GM13976 (cell line): ENCODE measurements at places on chromosomes 16 and 17.
A peak's percentile ranks its signal among the peaks of the same experiment; 100 is the strongest.

DNA sequence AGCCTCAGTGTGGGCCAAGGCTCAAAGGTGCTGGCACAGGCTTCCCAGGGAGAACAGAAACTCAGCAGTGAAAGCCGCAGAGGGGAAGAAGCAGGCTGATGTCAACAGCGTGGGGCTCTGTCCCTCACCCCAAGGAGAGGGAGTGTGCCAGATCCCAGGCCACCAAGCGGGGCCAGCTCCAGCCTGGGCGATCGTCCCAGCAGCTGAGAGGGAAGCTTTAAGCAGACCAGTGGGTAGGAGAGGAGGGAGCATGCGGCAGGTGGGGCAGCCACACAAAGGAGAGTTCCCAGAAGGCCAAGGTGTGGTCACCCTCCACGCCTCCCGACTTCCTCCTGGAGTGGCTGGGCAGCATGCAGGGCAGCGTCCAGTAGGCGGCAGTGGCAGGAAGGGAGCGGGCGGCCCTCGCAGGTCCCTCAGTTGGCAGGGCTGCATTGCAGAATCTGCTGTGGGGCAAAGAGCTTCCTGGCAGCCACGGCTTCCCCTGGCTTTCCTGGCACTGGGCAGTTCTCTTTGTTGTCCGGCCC, 6.0 kb downstream of the SYNGR2 start:
- DNase-seq, result peak; percentile 45

GRCh38 chr16:27801289-27801945, 251.5 kb downstream of the KATNIP start:
- no peak for DNase-seq

GRCh38 chr17:1362964-1363363, 37.1 kb downstream of the YWHAE start:
- DNase-seq, result no peak

GRCh38 chr17:54255696-54256095, 433.0 kb downstream of the KIF2B start:
- no peak for DNase-seq

DNA sequence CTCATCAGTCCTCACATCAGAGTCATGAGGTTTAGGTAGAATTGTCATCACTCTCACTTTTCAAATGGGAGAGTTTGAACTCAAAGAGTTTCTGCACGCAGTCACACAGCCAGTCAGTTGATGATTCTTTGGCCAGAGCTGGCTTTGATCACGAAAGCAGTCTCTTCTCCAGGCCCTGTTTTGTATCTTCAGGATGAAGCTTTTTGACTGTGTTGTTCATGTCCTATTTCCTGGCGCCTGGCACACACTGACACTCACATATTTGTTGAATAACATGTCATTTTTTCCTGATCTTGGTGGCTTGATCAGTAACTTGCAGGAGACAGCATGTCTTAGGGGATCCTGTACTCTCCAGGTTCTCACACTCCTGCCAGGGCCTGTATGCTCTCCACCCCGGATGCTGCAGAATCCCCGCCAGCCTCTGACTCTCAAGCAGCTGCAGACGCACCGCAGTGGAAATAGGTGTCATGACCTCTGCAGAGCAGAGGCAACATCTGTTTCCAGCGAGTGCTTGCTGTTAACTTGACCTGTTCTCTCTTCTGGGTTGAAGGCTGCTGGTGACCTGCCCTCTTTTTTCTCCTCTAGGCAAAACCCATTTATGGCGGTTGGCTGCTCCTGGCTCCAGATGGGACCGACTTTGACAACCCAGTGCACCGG, 33.0 kb downstream of the MPRIP start:
- no peak for DNase-seq

DNA sequence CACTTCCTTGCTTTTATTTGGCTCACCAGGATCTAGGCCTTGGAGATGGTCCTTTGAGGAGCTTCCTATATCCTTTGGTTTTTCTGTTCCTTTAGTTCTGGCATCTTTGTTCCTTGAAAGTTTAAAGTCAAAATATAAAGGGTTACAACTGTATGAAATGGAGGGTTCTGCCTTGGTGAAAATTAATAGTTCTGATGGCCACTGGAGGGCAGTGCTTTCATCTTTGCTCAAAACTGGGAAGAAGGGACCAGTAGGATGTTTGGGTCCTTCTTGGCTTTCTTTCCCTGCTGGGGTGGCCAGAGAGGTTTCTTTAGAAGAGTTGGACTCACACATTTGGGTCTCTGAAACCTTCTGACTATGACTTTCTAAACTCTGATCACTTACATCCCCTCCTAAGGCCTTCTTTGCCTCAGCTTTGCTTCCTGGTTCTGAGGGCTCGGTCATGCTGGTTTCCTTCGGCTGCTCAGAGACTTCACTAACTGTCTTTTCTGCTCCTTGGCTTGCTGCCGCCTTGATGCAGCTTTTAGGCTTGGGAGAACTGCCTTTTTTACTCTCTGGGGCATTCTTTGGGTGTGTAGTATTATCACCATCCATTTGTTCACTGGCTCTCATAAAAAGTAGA, 10.9 kb upstream of the ITGA2B start:
- no peak for DNase-seq

DNA sequence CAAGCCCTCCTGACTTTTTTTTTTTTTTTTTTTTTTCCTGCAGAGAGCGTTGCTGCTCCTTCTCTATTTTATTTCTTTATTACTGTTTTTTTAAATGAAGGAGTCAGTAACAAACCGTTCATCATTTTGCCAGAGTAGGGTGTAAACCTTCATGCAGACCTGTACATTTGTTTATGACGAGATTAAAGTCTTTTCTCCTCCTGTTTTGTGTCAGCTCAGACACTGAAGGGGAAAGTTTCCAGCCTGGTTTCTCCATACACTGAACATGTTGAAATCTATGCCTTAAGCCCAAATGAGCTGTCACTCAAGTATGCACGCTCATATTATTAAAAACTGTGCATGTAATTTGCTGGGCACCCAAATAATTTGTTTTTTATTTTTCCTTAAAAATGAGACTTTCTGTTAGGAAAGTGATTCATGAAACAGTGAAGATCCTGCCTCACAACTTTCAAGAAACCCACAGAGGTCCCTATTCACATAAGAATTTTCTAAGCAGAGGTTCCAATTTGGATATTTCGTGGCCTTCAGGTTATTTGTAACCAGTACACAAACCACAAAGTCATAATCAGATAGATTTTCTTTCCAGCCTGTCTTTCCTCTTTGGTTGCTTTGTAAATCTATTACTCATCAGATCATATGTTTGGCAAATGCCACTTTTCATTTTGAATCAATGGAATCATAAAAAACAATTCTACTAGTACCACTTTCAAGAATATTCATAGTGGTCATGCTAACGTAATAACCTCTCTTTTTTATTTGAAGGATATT, 700.3 kb downstream of the MAF start:
- no peak for DNase-seq

DNA sequence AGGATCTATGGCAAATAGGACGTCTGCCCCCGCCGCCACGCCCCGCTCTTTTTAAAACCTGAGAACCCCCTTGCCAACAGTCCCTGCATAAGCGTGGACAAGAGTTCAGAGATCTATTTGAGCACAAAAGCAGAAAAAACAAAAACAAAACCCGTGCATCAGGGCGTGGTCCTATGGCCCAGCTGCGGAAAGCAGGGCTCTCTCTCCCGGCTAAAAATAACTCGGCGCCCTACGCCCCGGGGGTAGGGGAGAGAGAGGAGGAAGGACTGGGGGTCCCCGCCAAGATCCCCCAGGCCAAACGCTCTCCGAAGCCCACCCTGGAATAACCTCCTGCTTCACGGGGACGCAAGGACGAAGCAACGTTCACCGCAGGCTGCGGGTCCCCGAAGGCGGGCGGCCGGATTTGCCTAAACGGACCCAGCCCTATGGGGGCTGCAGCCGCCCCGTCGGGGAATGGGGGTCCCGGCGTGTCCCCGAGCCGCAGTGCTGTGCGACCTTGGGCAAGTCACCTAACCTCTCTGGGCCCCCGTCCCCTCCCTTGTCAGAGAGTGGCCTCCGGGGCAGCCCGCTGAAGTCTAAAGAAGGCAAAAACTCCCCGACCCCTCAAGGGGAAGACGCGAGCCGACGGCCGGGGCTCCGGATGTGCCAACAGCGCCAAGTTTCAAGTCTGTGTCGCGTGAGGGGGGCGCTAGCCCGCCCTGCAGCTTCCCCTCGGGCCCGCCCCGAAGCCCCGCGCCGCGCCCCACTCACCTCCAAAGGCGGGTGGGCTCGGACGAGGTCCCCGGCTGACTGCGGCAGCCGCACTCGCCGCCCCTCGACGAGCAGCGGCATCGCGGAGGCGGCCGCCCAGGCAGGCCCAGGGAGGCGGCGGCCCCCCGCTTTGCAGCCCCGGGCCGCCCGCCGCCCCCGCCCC, 477 bp downstream of the NTAN1 start:
- no peak for DNase-seq

DNA sequence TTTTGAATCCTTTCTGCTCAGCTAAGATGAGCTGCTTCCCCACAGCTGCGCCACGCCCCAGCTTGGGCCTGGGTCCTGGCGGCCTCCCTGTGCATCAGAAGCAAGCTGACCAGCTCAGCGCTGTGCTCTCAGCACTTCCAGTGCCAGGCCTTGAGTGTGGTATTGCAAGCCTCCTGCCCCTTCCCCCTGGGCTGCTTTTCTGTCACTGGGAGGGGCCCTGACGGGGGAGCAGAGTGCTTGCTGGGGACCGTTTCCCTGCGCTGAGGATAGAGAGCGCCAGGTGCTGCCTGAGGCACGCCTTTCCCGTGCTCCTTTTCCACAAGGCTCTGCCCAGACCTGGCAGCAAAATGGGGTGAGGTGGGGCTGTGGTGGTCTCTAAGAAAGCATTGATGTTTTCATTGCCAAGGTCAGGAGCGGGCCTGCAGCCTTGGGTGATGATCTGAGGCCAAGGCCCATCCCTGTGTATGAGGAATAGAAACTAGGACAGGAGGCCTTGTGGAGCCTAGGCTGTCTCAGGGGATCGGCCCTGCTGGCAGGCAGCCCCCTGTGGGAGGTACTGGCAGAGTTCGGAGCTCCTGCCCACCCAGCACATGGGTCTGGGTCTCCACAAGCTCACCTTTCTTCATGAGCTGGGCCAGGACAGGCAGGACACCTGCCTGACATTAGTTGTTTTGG, 29.7 kb downstream of the POLR3E start:
- no peak for DNase-seq

- no peak for DNase-seq
Observed at GRCh38 chr16:78574571-78574970, 475.1 kb downstream of the WWOX start.

DNA sequence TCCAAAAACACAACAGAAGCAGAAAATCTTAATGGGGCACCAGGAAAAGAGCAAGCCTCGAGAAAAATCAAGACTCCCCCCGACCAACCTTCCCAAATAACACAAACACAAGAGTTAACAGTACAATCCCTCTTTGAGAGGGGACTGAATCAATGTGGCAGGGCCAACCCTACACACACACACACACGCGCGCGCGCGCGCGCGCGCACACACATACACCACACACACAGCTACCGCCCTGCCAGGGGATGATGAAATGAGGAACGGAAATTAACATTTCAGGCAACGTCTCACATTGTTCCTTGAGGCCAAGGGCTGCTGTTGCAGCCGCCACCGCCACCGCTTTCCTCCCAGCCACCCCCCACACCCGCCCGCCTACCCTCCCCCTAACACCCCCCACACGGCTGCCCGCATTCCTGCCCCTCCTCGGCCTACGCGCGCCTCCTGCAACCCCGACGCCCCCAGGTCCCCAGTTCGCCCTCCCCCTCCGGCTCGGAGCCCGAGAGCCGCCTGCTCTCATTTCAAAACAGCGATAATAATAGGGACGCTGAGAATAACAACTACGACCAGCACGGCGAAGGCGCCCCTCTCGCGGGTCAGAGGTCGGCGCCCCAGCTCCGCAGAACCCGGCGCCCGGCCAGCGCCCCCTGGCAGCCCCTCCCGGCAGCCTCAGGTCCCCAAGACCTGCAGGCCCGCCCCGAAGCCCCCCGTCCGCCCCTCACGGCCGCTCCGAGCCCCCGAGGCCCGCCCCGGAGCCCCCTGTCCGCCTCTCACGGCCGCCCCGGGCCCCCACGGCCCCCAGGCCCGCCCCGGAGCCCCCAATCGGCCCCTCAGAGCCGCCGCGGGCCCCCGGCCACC, 1.1 kb downstream of the ANKRD11 start:
- DNase-seq, result peak; percentile 79

DNA sequence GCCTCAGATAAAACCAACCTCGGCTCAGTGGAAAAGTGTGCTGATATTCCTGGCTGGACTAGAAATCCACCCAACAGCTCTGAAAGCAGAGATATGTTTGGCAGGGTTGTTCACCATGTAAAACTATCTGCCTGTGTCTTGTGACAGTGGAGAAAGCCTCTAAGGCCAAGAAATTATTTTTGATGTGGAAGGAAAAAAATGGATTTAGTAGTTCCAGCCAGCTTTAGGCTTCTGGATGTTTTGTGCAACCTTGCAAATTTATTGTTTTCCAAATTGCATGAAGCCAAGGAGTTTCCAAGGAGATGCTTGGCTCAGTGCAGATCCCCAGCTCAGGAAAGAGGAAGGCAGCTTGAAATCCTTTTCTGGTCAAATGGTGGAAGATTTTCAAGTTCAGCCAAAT, 31.6 kb downstream of the TEKT5 start:
- no peak for DNase-seq

GRCh38 chr17:76772842-76773525, 35.1 kb downstream of the MFSD11 start:
- DNase-seq, result no peak

DNA sequence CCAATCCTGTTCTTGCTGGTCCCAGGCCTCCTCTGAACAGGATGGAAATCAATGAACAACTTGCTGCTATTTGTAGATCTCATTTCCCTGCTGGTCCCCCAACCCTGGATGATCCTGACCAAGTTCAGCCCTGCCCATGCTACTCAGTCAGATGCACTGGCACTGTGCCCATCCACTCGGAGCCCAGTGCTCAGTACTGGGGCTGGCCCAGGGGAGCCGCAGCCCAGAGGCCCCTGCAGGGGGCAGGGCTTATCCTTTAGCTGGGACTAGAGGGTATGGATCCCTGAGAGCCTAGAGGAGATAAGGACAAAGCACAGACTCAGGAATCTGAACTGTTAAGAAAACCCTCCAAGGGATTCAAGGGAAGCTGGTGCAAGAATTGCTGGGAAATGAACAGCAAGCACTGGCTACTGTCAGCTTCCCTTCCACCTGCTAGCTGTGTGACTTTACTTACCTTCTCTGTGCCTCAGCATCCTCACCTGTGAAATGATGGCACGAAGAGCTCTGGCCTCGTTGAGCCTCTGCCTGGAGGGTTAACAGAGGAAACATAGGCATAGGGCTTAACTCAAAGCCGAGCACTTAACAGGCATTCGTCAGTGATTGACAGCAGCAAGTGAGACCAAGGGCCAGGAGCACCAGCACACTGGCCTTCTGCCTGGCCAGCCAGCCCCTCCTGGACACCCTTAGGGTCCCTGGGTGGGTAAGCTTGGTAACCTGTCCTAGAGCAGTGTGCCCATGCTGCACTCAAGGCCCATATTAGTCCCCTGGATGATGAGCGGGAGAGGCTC, 29.8 kb upstream of the C1QL1 start:
- DNase-seq, result no peak

- DNase-seq, result no peak
Observed at GRCh38 chr16:4367393-4367856, 4.2 kb upstream of the VASN start.
